ENCODE measurements at places on chromosomes 1 and 21.

GRCh38 chr1:117895482-117896114, 33.8 kb downstream of the GDAP2 start:
- no peak for DNase-seq

- DNase-seq: no peak
These were observed 452.4 kb downstream of the PTPRU start for GRCh38 chr1:29688471-29689365.

- DNase-seq: no peak
These were observed 33.2 kb downstream of the KCNA10 start for GRCh38 chr1:110485725-110486124.

DNA sequence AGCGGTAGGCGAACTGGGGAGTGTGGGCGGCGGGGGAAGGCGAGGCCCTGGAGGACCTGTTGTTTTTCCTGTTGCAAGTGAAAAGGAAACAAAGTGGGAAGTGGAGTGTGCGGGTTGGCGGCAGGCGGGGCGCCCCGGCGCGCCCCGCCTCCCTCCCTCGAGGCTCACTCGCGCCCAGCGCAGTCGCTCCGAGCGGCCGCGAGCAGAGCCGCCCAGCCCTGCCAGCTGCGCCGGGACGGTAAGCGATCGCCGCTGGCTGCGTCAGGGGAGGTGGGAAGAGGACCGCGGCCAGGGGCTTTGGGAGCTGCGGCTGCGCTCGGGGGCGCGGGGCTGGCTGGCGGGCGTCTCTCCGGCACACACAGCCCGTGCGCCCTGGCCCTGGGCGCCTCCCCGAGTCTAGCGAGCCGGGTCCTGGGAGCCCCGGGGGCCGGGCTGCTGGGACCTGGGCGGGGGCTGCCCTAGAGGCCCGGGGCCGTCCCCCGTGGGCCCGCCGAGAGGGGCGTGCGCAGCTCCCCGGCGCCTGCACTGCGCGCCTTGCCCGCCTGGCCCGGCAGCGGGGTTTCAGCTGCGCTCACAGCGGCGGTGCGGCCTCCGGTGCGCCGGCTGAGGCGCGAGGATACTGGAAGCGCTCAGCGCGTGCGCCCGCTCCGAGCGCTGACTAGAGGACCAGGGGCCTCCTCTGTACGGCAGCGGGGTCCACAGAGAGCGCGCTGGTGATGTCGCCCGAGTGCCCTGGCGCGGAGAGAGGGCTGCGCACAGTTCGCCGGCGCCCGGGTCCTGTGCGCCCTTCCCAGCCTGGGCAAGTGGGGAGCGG, at the start of gene PIK3CD:
TSS of gene PIK3CD (plus strand) at position 167 of the 814 bp plus-strand sequence. CDS start 58,725 bp downstream, outside the sequence.
- no peak for DNase-seq

GRCh38 chr1:231422798-231423309, 767 bp upstream of the EGLN1 start:
- no peak for DNase-seq

DNA sequence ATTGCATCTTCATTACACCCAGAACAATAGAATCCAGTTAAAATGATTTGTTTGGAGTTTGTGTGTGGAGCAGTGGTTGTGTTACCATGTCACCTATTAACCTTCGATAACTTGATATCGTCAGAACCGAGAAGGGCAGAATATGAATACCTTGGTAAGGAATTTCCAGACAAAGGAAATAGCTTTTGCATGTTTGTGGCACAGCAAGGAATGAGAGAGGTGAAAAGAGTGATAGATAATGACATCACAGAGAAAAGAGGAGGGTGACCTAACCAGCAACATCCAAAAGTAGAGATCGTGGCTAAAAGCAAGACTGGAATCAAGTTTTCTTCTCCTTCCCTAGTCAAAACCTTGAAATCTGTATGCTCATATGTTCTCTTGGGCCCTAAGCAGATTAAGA, 244.6 kb upstream of the NEGR1 start:
- no peak for DNase-seq

DNA sequence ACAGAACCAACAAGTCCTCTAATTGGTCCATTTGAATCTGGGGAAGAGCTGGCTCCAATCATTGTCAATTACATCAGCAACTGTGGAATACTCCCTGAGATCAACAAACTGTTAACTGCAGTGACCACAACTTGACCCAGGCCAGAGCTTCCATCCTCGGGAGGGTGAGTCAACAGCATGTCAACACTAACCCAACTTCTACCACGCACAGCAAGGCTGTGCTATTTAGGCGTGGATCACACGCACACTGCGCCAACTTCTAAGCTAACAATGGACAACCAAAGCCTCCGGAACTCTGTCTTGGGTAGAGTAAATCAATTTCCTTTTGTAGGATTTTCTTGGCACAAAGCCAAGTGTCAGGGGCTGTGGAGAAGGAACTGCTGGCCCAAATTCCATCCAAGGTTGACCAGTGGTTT, 30.4 kb downstream of the APP start:
- DNase-seq: no peak

DNA sequence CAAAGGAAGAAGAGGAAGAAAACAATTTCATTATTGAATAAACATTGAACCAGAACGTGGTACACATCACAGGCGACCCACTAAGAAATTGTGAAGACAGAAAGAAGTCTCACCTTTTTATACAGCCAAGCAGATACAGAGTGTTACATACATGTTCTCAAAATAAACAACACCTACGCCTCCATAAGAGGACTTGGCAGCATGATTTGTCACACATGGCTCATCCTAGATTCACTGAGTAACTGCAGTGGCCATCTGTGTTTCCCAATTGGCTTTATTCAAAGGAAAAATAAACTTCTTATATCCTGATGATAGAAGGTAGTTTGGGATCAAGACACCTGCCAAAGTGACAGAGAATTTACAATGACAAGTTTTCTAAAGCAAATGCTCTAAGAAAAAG, 7.6 kb upstream of the KRTAP19-8 start:
- no peak for DNase-seq

GRCh38 chr1:106465666-106466065, 590.8 kb upstream of the PRMT6 start:
- no peak for DNase-seq

GRCh38 chr1:59482986-59483385, 186.1 kb downstream of the FGGY start:
- no peak for DNase-seq

GRCh38 chr1:174818014-174818616, 181.6 kb upstream of the CACYBP start:
- no peak for DNase-seq

- DNase-seq: no peak
These were observed 54.9 kb upstream of the BACE2 start for GRCh38 chr21:41112740-41113692.

DNA sequence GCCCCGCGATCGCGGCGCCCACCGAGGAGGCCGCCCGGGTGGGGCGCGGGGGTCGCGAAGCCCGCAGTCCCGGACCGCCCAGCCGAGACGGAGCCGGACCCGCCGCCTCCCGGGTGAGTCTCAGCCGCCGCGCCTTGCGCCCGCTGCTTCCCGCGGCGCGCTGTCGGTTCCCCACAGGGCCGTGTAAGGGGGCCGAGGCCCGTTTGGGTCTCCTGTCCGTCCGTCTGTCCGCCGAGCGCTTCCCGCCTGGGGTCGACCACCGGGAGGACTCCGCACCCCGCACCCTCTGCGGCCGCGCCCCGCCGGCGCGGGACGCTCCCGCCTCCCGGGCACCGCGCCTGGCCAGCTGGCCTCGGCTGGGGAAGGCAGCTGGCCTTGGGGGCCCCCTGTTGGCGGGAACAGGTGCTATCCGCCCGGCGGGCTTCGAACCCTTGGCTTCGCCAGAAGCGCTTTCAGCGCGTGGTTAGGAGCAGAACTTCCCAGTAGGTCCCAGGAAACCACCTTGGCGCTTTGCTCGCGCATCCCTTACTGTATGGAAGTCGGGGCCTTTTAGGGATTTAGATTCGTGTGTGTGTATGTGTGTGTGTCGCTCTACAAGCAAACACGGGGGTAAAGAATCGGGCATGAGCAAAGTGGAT, 414 bp downstream of the TMEM51 start:
- DNase-seq: no peak

- DNase-seq: no peak
These were observed 18.6 kb downstream of the S100A7A start for GRCh38 chr1:153434746-153435455.

DNA sequence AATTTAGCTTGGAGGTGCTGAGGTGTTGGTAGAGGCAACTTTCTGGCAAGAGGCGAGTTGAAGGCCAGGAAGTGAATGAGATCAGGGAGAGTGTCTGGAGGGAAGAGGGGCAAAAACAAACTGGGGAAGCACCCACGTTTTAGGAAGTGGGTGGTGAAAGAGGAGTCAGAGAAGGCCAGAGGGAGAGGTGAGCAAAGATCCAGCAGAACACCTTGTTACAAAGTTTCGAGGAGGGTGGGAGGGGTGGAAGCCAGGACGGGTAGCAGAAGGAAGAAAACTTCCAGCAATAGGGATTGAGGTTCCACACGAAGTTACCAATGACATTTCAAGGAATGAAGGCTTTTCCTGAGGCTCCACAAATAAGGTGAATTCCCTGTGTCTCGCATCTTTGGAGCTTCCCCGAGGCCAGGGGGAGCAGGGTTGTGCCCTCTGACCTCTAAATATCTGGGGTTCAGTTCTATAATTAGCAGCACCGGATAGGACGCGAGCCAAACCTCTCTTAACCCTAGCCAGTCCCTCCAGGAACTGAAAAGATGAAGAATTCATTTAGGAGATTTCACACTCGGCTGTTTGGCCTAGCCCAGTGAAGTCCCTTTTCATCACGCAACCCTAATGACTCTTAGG, 578 bp upstream of the SESN2 start:
- no peak for DNase-seq

DNA sequence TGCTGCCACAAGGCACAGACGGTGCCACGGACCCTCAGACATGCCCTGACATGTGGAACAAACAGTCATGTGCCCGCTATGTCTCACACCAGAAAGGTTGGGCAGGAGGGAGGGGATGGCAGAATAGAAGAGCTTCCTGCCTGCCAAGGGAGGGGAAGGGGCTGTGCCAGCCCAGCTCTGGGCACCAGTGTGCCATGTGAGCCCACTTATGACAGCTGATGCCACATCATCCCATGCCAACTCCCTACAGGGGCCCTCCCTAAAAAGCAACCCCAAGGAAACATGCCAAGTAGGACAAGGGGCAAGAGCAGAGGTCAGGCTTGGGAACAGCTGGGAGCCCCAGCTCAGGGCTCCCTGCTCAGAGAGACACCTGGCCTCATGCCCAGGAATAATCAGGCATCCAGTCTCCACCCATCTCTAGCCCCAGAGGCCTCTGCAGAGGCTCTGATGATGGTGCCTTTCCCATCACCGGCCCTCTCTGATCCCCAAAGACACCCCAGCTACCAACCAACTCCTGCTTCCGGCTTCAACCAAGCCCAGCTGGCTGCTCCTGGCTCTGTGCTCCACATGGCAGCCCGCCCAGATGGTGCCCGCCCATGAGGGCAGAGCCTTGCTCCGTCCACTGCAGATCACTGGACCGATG, 10.3 kb downstream of the ADGRB2 start:
- no peak for DNase-seq

DNA sequence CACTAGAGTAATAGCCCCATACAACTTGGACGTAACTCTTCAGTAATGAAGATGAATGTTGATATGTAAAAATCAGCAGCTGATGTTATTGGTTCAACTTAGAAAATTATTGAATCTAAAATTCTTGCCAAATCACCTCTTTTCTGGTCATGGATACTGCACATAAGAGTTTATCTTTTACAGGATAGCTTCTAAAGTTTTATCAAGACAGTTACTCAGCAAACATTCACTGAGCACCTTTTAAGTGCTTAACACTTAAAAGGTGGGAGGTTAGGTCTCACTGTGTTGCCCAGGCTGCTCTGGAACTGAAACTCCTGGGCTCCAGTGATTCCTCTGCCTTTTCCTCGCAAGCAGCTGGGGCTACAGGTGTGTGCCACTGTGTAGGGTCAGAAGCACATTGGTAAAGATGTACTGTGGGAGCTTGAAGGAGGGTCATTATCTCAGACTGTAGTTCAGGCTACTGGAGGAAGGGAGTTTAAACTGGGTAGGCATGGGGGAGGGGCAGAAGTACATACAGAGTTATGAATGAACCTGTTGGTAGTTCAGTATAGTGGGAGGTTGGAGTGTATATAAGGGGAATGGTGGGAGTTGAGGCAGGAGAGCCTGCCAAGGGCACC, 2.0 kb downstream of the MPZL1 start:
- DNase-seq: no peak

DNA sequence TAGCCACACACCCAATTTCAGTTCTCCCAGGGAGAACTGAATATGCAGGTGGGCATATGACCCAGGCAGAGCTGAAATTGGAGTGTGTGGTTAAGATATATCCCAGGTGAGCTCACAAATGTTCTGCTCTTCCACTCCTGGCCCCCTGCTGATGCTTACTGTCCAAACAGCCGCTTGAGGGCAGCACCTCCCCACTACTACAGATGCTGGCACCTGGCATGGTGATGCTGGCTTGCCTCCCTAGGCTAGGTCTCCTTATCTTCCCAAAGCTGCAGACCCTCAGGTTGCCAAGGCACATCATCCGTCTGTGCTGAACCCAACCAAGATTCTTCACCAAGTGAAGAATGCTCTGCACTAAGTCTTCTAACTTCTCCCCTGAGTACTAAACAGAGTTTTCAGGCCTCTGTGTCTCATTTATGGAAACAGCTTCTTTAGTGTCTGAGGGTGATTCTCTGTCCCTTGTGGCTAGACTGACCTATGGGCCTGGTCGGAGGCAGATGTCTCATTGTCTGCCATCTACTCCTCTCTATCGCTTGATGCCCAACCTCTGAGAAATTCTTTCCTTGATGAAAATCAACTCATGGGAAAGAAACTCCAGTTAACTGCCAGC, 27.2 kb downstream of the XCL1 start:
- no peak for DNase-seq

GRCh38 chr1:161307230-161307768, 2.5 kb downstream of the MPZ start:
- DNase-seq: no peak

DNA sequence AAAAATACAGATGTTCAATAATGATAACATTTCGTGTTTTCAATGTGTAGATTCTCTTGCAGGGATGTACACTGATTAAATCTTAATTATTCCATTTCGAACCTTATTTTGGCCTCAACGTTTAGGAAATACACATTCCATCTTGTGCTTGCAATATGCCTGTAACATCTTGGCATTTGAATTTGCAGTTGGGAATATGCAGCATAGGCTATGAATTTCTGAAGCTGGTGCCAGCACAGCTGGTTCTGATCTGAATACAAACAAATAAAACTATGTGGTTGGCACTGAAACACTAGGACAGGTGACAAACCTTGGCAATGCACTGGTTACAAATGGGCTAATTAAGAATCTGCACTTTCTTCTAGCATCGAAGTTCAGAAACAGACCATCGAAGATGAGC, 108.4 kb downstream of the ERG start:
- DNase-seq: no peak

Measured in chondrocyte (in vitro differentiated cells).